CD4-positive, CD25-positive, alpha-beta regulatory T cell (primary cell): ENCODE measurements at places on chromosomes 13 and 19. TPM values are rescaled to one million over a fixed set of nuclear protein-coding genes. Genes with fewer than 3 reads are reported as not detected.

The TMEM91 gene
- polyA plus RNA-seq: 4.5 TPM

The ZC3H4 gene
- polyA plus RNA-seq: 0.84 TPM

The CYP4F3 gene
- not detected for polyA plus RNA-seq

The MCOLN1 gene
- polyA plus RNA-seq: 15.2 TPM

The HPN gene
- polyA plus RNA-seq: 0.70 TPM

The GIPR gene
- polyA plus RNA-seq: not detected

The ATCAY gene
- not detected for polyA plus RNA-seq

The PTGIR gene
- 16.8 TPM for polyA plus RNA-seq

The RCBTB2 gene
- polyA plus RNA-seq: 24.3 TPM

The LRG1 gene
- 1.4 TPM for polyA plus RNA-seq

The NLRP12 gene
- polyA plus RNA-seq: not detected

The CACNG8 gene
- polyA plus RNA-seq: not detected

The NOSIP gene
- polyA plus RNA-seq: 262 TPM

The LMTK3 gene
- not detected for polyA plus RNA-seq

The CCL25 gene
- 0.48 TPM for polyA plus RNA-seq

The FFAR3 gene
- not detected for polyA plus RNA-seq

The FPR3 gene
- not detected for polyA plus RNA-seq

The UPK1A gene
- polyA plus RNA-seq: not detected

The ZNF430 gene
- polyA plus RNA-seq: 59.1 TPM

The ZNF845 gene
- polyA plus RNA-seq: 7.3 TPM

The PDX1 gene
- not detected for polyA plus RNA-seq

The CD70 gene
- polyA plus RNA-seq: 10.0 TPM

The HTR2A gene
- polyA plus RNA-seq: not detected

The APC2 gene
- not detected for polyA plus RNA-seq

The IL11 gene
- polyA plus RNA-seq: not detected

The CEACAM5 gene
- not detected for polyA plus RNA-seq

The ZNF285 gene
- polyA plus RNA-seq: 1.2 TPM

The KATNAL1 gene
- 5.1 TPM for polyA plus RNA-seq

The KPNA3 gene
- polyA plus RNA-seq: 28.3 TPM

The TBXA2R gene
- 0.61 TPM for polyA plus RNA-seq

The ZNF728 gene
- not detected for polyA plus RNA-seq
